ENCODE measurements at places on chromosomes 5 and 9.

DNA sequence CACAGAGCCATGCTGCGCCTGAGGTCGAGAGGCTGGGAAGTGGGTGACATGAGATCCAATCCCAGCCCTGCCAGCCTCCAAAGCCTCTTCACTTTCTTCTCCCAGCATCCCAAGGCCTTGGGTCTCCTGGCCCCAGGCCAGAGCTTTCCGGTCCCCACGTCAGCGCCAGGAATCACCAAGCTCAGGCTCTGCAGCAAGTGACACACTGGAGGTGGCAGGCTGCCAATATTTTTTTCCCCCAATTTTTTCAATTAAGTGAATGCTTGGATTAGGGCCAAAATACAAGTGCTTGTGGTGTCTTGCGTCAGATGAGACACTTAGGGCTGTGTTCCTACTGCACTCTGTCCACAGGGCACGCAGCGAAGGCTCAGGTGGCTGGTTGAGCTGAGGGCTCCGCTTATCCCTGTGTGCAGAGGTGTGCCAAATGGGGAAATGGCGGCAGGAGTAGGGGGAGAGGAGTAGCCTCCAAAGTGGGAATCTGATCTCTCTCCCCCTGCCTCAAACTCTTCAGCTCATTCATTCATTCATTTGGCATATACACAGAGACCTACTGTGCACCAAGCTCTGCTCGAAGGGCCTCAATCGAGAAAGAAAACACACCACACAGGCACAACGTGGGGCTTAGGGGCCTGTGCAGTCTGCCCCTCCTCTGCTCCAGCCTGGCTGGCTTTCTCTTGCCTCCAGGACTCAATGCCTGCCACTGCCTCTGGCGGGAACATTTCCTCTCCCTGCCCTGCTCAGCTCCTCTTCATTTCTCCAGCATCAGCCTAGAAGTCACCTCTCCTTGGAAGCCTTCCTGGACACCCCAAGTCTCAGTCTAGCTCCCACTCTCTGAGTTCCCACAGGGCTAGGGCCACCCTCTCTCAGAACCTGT lies 16.6 kb downstream of the SH3PXD2B start:
- DNase-seq: no peak

GRCh38 chr9:17862629-17863028 lies 283.8 kb downstream of the SH3GL2 start:
- DNase-seq: no peak

DNA sequence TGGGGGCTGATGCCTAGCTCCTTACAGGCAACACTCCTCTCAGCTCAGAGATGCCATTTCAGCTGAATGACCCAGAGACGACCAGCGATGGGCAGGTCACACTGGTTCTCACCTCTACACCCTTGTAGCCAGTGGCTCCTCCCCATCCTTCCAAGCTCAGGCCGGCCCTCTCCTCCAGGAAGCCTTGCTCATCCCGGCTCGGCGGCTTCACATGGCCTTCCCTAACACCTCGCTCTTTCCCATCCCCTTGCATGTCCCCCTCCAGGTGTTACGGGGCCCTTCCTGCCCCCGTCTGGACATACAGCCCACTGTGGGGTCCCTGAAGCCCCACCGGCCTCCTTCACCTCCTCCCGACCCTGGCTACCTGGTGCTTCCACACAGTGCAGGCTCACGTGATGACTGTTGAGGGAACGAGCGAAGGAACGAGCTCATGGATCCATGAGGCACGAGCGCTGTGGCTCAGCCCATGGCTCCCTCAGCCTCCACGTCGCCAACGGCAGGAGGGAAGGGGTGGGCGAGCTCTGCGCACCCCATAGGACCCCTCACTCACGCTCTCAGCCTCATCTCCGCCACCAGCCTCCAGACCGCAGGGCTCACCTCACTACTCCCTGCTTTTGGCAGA lies 45.7 kb downstream of the SARDH start:
- DNase-seq: no peak

DNA sequence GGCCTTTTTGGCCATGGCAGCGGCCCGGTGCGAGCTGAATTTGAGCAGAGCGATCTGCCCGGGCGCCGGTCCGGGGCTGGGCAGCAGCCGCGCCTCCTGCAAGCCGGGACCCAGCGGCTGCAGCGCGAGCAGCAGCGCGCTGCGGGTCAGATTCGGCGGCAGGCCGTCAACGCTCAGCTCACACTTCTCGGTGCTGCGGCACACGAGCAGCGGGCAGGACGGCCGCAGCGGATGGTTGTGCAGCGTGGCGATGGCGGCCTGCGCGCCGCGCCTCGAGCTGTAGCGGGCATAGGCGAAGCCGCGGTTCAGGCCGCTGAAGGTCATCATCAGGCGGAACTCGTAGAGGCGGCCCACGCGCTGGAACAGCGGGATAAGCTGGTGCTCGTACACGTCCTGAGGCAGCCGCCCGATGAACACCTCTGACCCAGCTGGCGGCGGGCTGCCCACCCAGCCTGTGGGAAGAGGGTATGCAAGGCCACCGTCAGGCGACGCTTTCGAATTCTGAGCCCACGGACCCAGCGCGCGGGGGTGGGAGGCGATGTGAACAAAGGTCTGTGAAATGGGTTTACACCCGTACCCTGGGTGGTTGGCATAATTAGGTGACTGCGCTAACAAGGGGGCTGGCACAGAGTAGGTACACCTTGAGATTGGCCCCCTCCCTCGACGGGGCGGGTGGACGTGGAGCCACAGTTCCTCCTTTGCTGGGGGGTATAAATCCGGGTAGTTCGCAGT lies 755 bp downstream of the DND1 start:
- DNase-seq: no peak

GRCh38 chr5:109922381-109922995 lies 232.8 kb downstream of the MAN2A1 start:
- DNase-seq: no peak

DNA sequence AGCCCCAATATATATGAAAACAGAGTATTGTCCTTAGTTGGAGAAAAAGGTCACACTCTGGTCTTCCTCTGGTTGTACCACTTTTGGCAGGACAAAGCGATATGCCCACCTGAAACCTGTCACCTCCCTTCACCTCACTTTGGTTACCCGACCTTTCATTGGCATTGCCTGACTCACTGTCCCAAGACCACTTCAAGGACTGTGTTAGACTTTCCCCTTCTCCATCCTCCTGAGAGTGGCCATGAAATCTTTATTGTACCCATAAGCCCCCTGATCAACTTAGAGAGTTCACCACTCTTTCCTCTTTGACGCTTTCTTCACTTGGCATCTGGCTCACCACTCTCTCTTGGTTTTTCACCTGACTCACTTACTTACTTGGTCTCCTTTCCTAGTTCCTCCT lies 32.4 kb upstream of the AP3B1 start:
- no peak for DNase-seq

- no peak for DNase-seq
These were observed 74.8 kb downstream of the CDK5RAP2 start for GRCh38 chr9:120505186-120505585.

DNA sequence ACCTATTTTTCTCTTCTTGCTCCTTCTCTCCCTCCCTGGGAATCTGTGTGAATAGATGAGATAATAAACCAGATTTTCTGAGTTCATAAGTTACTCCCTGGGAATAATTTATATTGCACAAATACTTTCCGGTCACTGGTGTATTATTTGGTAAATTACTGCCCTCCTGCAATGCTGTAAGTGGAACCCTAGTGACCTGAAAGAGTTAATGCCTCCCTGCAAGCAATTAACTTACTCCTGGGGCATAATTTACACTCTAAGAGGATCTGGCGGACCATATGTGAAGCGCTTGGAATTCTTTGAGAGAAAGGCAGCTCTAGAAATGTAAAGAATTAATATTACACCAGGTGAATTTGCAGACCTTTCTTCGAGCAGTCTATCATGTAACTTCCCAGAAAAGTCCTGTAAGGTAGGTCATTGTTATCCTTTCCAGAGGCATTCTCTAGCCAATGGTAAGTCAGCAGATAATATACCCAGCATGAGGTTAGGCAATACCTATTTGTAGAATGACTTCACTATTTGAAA lies 7.0 kb upstream of the GDNF start:
- no peak for DNase-seq

DNA sequence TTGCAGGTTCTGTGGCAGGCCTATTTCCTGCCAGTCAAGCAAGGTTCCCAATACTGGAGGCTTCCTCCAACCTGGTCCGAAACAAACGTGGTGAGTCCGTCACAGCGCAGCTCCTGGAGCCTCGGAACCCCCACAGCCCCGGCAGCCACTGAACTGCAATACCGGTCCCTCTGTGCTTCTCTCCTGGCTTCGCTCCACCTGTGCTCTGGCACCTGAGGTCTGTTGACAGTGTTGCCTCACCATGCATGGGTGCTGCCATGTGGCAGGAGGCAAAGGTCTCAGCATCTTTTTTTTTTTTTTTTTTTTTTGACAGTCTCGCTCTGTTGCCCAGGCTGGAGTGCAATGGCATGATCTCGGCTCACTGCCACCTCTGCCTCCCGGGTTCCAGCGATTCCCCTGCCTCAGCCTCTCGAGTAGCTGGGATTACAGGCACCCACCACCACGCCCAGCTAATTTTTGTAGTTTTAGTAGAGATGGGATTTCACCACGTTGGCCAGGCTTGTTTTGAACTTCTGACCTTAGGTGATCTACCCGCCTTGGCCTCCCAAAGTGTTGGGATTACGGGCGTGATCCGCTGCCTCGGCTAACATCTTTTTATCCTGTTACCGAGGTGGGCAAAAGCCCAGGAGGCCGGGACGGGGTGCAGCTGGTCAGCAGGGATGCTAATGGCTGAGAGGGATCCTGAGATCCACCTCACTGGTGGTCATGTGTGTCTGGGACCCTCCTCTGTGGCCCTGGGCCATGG lies 57.1 kb upstream of the RNU6ATAC start:
- no peak for DNase-seq

DNA sequence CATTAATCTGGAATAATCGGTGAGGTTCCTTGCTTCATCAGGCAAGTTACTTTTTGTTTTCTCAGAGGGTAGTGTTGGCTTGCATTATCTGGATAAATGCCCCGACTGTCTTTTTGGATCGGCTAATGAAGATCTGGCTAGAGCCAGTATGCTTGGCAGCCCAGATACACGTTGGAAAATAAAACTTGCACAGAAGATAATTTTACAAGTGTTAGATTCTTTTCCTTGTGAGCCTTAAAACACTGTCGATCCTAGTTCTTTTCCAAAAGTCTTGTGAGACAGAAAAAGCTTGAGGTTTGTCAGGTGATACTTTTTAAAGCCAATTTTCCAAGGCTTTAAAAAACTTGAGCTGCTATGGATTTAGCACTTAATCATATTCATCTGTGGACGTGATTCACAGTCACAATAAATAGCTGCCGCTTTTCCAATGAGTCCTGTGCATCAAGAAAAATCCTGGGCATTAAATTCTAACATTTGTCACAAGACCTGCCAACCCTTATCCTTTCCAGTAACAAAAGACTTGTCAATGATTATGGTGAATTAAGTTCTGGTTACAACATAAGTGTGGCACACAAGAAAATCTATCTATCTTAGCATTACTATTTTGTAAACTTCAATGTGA lies 68.5 kb downstream of the PRLR start:
- no peak for DNase-seq

DNA sequence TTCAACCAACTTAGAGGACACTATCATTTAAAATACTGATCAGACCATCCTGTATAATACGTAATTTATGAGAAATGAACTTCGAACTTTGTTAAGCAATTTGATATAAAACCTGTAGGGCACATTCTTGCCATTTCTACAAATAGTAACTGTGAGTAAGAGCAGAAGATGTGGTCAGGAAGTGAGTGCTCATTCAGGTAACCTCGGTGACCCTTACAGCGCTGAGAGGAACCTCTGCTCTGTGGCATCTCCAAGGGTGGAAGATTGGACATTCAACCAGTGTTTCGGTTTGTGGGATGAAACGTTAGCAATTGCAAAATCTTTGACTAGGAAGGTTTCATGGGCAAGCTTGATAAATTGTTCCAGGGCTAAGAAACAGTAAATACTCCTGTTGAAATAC lies 194.8 kb upstream of the IRX2 start:
- no peak for DNase-seq

- no peak for DNase-seq
These were observed 482 bp downstream of the NFIB start for GRCh38 chr9:14313378-14313940.

DNA sequence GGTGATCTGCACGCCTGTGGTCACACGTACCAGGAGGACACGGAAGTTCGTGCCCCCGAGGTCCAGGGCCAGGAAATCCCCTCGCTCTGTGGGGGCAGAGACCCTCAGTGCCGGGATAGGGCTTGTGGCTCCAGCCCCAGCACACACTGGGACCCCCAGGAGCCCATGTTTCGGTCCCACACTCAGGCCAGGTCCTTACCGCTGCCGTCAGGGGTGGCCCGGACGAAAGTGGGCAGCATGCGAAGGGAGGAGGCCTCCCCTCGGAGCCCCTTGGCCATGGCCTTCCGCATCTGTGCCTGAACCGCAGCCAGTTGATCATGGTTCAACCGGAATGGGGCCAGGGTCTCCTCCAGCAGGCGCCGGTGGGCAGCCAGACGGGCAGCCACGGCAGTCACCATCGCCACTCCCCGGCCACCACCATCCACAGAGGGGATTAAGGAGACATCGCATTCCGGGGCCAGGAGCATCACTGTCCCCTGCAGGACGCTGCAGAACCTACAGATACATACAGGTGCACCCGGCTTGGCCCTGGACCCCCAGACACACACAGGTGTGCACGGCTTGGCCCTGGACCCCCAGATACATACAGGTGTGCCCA lies 11.8 kb downstream of the HK3 start:
- DNase-seq: no peak

- no peak for DNase-seq
These were observed 30.4 kb upstream of the IER5L start for GRCh38 chr9:129208207-129209032.

- DNase-seq: no peak
These were observed 155.2 kb downstream of the GAS1 start for GRCh38 chr9:86792136-86792535.

GRCh38 chr9:71814815-71815214 lies 46.5 kb upstream of the CEMIP2 start:
- no peak for DNase-seq

GRCh38 chr5:138974227-138975063 lies 99.3 kb upstream of the LRRTM2 start:
- no peak for DNase-seq

DNA sequence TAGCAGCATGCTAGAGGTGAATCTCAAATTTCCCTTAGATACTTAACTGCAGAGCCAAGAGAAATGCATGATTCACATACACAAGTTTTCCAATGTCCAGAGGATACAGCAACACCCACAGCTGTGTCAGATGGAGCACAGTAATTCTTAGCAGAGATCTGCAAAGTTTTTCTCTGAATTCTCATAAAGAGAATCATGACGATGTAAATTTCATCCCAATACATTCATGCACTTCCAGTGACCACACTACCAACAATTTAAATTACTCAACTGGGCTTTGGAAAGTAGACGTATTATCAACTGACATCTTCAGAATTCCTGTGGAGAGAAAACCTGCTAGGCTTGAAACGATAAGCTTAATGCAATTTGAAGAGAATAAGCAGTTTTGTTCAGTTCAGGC lies 378.8 kb upstream of the TLE4 start:
- no peak for DNase-seq
